Activated CD4-positive, alpha-beta T cell treated with anti-CD3 and anti-CD28 coated beads for 36 hours (primary cell): ENCODE measurements at places on chromosomes 1 and 21. TPM values are rescaled to one million over a fixed set of nuclear protein-coding genes. Genes with fewer than 3 reads are reported as not detected.
A peak's percentile ranks its signal among the peaks of the same experiment; 100 is the strongest.

The TRIM67 gene
- total RNA-seq: not detected

- no peaks in the 10 kb centered on the region for H3K36me3 ChIP-seq
- peaks cover 4% of the 10 kb centered on the region for H3K4me1 ChIP-seq
- DNase-seq: no peak
These were observed 489 bp downstream of the CELSR2 start for GRCh38 chr1:109249654-109250401.

DNA sequence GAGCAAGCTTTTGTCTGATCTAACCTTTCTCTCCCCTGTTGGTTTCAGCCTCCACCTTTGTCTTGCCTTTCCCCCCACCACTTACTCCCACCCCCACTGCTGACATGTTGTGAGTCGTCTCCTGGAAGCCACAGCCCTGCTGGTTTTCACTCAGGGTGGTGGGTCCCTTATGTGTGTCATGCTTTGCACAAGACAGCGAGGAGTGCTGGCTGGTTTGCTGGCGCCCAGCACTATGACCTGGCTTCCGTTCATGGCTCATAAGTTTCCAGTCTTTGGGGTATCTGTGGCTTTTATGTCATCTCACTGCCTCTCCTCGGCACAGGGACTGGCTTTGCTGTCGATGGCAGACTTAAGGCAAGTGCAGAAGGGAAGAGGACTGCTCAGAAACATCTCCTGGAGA lies 177.7 kb downstream of the KIF26B start:
- H3K27ac ChIP-seq: peak overlapping the region; percentile 22
- peak; percentile 78 for DNase-seq
- H3K36me3 ChIP-seq: no peaks in the 10 kb centered on the region
- peaks cover 15% of the 10 kb centered on the region for H3K27me3 ChIP-seq
- H3K4me3 ChIP-seq: no peak overlapping the region

DNA sequence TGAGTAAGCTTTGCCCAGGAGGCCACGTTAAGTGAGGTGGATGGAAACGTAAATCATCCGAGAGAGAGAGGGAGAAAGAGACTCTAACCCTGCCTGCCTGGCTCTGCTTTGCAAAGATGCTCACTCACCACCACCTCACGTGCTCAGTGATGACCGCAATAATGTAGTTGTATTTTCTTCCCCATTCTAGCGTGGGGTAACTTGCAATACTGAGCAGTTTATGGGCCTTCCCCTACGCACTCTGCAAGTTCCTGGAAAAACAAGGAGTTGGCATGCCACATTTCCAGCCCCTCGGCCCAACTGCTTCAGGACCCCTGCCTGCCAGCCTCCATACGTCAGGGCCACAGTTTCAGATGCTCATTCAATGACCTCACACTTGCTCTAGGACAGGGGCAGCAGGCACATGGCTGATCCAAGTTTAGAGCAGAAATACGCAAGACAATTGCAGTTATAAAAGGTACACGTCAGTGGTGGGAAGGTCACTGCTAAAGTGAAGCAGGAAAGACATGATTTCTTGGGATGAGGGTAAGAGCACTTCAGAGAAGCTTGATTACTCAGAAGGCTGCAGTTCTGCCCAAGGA lies 112.5 kb upstream of the RAB4A start:
- no peak overlapping the region for H3K27ac ChIP-seq
- peaks cover 2% of the 10 kb centered on the region for H3K36me3 ChIP-seq
- H3K27me3 ChIP-seq: no peaks in the 10 kb centered on the region
- H3K4me3 ChIP-seq: no peak overlapping the region
- no peak for DNase-seq

The CLCA4 gene
- total RNA-seq: not detected

GRCh38 chr1:75129983-75130789 lies 4.0 kb upstream of the LHX8 start:
- H3K27ac ChIP-seq: no peak overlapping the region
- no peaks in the 10 kb centered on the region for H3K36me3 ChIP-seq
- H3K4me1 ChIP-seq: peaks cover 8% of the 10 kb centered on the region
- H3K4me3 ChIP-seq: no peak overlapping the region

GRCh38 chr1:38680801-38681510 lies 178.6 kb downstream of the RRAGC start:
- DNase-seq: no peak
- peaks cover 10% of the 10 kb centered on the region for H3K27me3 ChIP-seq
- H3K4me1 ChIP-seq: no peaks in the 10 kb centered on the region
- H3K36me3 ChIP-seq: no peaks in the 10 kb centered on the region

DNA sequence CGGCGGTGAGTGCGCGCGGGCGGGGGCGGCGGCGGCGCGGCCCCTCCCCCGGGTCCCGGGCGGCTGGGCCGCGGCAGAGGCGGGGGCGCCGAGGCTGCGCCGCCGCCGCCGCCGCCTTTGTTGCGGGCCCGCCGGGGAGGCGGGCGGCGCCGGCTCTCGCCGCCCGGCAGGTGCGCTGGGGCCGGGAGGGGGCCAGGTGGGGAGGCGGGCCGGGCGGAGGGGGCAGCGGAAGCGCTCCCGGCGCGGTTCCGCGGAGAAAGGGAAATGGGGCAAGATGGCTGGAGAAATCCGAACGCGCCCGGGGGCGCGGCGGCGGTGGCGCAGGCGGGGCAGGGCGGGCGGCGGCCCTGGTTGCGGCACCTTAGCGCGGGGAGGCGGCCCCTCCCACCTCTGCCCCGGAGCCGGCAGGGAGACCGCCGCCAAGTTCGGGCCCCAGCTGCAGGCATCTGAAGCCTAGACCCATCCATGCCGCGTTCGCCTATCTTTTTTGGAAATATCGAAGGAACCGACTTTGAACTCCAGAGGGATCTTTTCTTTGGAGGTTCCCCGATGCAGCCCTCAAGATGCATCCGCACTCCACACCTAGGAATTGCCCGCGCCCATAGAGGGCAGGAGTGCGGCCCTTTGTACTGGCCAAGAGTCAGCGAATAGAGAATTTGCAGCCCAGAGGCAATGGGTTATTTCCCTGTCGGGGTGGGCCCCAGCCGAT lies 479 bp downstream of the POGK start:
- DNase-seq: peak; percentile 70
- peaks cover 34% of the 10 kb centered on the region for H3K36me3 ChIP-seq
- H3K4me1 ChIP-seq: peaks cover 61% of the 10 kb centered on the region
- peak overlapping the region; percentile 90 for H3K4me3 ChIP-seq
- H3K27me3 ChIP-seq: no peaks in the 10 kb centered on the region

- DNase-seq: no peak
- H3K4me3 ChIP-seq: no peak overlapping the region
- peaks cover 33% of the 10 kb centered on the region for H3K36me3 ChIP-seq
- no peak overlapping the region for H3K27ac ChIP-seq
- H3K4me1 ChIP-seq: no peaks in the 10 kb centered on the region
These were observed 49.6 kb downstream of the TSEN15 start for GRCh38 chr1:184101141-184101540.

DNA sequence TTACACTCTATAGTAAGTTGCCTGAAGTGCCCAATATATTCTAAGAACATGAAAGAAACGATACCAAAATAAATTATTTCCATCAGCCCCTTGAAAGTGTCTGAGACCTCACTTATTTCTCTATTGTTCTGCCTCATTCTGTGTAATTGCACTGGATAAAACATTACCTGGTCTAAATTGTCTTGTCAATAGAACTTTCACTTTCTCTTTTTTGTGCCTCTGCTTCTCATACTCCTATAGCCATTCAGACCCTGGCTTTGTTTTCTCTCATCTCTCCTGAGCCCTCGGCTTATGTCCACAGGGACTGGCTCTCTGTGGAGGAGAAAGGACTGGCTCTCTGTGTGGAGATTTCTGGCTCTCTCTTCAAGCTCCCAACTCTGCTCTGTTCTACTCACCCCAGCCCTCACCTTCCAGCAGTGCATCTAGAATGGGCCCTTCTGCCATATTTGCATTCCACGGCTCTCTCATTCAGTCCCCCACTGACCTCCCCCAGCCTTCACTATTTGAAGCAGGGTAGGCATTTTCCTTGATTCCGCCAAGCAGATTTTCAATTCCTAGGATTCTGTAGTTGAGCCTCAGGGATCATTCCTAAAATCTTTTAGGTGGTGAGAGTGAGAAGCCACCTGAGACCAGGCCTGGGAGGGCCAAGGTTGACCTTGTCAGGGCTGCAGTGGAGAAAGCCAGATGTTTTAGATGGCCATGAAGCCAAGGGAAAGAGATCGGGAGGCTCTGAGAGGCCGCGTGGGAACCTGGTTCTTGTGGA lies 15.9 kb upstream of the GALNT2 start:
- no peak overlapping the region for H3K27ac ChIP-seq
- no peak overlapping the region for H3K4me3 ChIP-seq
- peaks cover 4% of the 10 kb centered on the region for H3K4me1 ChIP-seq
- DNase-seq: no peak
- no peaks in the 10 kb centered on the region for H3K36me3 ChIP-seq
- H3K27me3 ChIP-seq: peaks cover 3% of the 10 kb centered on the region

- no peaks in the 10 kb centered on the region for H3K36me3 ChIP-seq
- H3K27me3 ChIP-seq: peaks cover 6% of the 10 kb centered on the region
- peak; percentile 60 for DNase-seq
- peak overlapping the region; percentile 46 for H3K4me3 ChIP-seq
- H3K27ac ChIP-seq: peak overlapping the region; percentile 75
These were observed 7.1 kb upstream of the SSBP3 start for GRCh38 chr1:54413295-54413694.

GRCh38 chr1:95146637-95147036 lies 29.5 kb downstream of the TLCD4 start:
- H3K36me3 ChIP-seq: no peaks in the 10 kb centered on the region
- H3K27me3 ChIP-seq: peaks cover 5% of the 10 kb centered on the region
- no peak for DNase-seq
- H3K27ac ChIP-seq: no peak overlapping the region
- H3K4me3 ChIP-seq: no peak overlapping the region
- H3K4me1 ChIP-seq: no peaks in the 10 kb centered on the region

- H3K27ac ChIP-seq: peak overlapping the region; percentile 95
- H3K36me3 ChIP-seq: peaks cover 58% of the 10 kb centered on the region
- H3K4me3 ChIP-seq: peak overlapping the region; percentile 17
- DNase-seq: peak; percentile 75
- peaks cover 46% of the 10 kb centered on the region for H3K4me1 ChIP-seq
These were observed 10.4 kb downstream of the LGALS8 start for GRCh38 chr1:236534151-236534651.

DNA sequence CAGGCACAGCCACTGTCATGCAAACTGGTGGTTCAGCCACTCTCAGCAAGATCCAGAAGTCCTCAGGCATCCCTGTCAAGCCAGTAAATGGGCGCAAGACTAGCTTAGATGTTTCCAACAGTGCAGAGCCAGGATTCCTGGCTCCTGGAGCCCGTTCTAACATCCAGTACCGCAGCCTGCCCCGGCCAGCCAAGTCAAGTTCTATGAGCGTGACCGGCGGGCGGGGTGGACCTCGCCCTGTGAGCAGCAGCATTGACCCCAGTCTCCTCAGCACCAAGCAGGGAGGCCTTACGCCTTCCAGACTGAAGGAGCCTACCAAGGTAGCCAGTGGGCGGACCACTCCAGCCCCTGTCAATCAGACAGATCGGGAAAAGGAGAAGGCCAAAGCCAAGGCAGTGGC lies 46.6 kb upstream of the IPO9 start:
- no peaks in the 10 kb centered on the region for H3K36me3 ChIP-seq
- H3K4me3 ChIP-seq: no peak overlapping the region
- no peaks in the 10 kb centered on the region for H3K27me3 ChIP-seq
- no peaks in the 10 kb centered on the region for H3K4me1 ChIP-seq

DNA sequence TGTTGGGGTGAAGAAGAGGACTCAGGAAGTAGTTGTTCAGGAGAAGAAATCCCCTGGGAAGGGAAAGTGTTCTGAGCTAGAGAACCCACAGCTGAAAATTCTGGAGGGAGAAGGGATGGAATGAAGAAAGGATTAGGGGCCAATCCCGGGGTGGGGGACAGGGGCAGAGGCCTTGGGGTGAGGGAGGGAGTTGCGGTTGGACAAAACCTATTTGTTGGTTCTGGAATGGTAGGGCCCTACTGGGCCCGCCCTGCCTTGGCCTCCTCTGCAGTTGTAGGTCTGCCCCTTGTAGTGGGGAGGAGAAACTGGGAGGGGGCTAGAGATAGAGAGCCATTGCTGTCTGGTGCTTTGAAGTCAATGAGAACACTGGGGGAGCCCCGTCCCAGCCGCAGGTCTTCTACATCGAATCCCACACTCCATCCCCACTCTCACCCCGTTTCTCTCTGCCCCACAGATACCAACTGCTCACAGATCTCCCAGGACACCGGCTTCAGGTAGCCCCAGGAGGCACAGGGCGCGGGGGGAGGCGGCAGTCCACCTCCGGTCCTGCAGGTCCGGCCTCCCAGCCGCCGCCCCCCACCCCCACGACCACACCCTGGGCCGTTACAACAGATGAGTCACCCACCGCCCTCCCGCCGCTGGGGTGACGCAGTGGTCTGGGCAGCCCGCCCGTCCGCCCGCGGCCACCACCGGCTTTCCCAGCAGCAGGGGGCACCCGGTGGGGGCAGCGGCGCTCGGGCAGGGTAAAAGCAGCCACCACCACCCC lies 1.1 kb downstream of the TAGLN2 start:
- H3K27me3 ChIP-seq: no peaks in the 10 kb centered on the region
- peaks cover 49% of the 10 kb centered on the region for H3K36me3 ChIP-seq

- no peak overlapping the region for H3K4me3 ChIP-seq
- no peaks in the 10 kb centered on the region for H3K27me3 ChIP-seq
- peaks cover 22% of the 10 kb centered on the region for H3K4me1 ChIP-seq
These were observed 6.1 kb downstream of the STX12 start for GRCh38 chr1:27779122-27779521.

DNA sequence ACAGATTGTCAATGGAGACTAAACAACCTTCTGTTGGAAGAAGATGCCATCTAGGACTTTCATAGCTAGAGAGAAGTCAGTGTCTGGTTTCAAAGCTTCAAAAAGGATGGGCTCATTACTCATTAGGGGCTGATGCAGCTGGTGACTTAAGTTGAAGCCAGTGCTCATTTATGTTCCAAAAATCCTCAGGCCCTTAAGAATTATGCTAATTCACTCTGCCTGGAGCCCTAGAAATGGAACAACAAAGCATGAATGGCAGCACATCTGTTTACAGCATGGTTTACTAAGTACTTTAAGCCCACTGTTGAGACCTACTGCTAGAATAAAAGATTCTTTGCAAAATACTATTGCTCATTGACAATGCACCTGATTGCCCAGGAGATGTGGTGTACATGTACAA lies 63.7 kb downstream of the TTC3 start:
- no peak overlapping the region for H3K4me3 ChIP-seq
- peaks cover 14% of the 10 kb centered on the region for H3K4me1 ChIP-seq
- no peaks in the 10 kb centered on the region for H3K27me3 ChIP-seq
- H3K27ac ChIP-seq: no peak overlapping the region

The PLXNA2 gene
- total RNA-seq: 0.04 TPM

GRCh38 chr1:205914155-205914507 lies 29.1 kb downstream of the SLC26A9 start:
- no peaks in the 10 kb centered on the region for H3K36me3 ChIP-seq
- peaks cover 2% of the 10 kb centered on the region for H3K27me3 ChIP-seq
- DNase-seq: no peak
- H3K4me3 ChIP-seq: no peak overlapping the region
- H3K27ac ChIP-seq: no peak overlapping the region

The OR2T27 gene
- total RNA-seq: not detected
